ENCODE measurements at places on chromosomes 2 and 18.

DNA sequence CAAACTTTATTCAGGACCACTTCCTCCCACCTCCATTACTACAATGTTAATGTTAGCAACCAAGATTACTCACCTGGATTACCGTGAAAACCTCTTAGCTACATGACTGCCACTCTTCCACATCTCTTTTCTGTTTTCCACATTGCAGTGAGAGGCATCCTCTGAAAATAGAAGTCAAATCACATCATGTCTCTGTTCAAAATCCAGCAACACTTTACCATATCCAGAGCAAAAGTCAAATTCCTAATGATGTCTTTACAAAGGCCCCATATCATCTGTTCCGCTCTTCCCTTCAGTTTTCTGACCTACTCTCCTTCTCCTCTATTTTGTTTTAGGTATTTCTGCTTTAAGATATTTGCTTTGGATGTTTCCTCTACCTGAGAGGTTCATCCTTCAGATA lies 37.5 kb upstream of the DSG1 start:
- DNase-seq, result no peak

DNA sequence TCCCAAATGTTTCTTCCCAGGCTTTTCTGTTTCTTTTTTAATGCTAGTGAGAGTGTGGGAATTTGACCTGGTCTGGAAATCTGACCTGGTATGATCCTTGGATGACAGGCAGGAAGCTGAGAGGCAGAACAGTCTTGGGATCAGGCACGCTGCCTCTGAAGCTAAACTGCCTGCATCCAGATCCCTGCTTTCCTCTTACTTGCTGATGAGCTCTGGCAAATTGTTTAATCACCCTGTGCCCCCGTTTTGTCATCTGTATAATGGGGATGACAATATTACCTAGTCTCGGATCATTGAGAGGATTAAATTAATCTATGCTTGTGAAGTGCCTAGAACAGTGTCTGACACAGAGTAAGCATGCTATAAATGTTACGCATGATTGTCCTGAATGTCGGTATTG lies 3.3 kb downstream of the KLHL23 start:
- no peak for DNase-seq

- DNase-seq, result peak; percentile 51
Measured at GRCh38 chr2:63023444-63023843, 27.2 kb upstream of the OTX1 start.

DNA sequence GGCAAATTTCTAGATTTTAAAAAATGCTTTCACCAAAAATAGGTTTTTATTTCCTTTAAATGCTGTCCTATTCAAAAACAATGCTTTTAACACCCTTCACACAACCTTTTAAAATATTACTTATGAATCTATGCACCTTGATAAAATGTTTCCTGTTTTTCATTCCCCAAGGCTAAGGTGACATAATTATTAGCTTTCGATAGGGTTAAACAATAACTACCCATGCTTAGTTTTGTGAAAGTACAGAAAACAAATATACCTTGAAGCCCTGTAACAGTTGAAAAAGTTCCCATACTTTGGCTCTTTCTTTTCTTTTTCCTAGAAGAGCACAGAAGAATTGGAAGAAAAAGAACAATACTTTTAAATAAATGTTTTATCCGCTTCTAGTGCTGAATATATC lies 54.9 kb upstream of the ITPRID2 start:
- no peak for DNase-seq

GRCh38 chr2:2512931-2513330 lies 181.9 kb upstream of the MYT1L start:
- DNase-seq, result no peak

DNA sequence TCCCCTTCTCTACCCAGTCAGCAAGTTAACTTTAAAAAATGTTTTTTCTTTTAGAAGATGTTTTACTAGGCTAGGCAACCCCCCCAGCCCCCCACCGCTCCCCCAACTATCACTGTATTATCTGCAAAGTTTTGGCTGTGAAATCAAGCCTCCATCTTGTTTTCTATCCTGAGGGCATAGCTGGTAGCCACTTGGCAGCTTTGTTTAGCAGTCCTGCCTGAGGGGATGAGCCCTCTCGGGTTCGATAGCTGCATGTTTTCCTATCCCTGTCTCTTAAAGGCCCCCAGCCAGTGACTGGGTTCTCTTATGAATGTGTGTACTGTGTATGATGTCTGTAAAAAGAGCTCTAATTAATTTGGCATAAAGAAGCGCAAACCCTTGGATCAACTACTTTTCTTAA lies 43.4 kb downstream of the MRO start:
- no peak for DNase-seq

DNA sequence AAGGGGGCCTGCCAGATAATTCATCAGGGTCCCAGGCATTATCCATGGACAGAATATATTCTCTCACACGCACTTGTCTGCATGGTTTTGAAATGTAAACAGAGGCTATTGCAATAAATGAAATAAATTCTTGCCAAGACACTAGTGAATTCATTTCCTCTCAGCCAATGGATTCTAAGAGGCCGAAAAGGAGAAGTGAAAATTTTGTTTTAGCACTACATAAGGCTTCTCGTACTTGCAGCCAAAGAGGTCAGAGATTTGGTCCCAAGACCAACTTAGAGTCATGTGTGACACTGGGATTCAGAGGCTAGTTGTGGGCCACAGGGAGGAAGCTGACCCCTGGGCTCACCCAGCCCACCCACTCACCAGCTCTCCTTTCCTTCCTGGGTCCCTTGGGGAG lies 184.1 kb upstream of the GLI2 start:
- no peak for DNase-seq

- peak; percentile 47 for DNase-seq
Measured at GRCh38 chr18:7789856-7790552, 222.9 kb downstream of the PTPRM start.

DNA sequence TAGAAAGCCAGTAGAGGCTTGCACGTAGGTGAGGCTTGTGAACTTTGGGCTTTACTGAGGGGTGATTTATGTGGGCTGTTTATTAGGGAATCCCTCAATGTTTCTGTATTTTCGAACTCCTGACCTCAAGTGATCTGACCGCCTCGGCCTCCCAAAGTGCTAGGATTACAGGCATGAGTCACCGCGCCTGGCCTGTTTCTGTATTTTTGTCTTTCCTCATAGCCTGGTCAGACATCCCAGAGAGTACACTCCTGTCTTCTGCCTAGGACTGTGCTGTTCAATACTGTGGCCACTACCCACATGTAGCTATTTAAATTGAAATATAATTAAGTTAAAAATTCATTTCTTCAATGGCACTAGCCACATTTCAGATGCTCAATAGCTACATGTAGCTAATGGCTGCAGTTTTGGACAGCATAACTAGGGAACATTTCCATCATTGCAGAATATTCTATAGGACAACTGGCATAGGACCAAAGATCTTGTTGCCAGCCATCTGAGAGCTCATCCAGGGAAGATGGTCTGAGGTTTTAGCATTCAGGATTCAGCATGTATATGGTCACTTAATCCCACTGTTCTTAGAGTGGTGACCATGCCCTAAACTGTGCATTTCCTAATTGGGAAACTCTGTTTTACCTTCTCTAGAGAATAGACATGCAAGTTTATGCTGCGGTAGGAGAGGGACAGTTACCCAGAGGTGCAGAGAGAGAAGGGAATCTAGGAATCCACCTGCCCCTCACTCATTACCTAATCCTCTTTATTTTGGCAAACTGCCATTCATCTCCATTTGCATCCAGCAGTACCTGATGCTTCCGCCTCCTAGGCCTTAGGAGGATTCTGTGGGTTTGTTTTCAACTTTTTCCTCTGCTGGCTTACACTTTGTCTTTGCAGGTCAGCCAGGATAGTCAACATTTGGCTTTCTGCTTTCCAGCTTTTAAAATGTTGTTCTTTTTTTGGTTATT lies 64.4 kb downstream of the LCLAT1 start:
- peak; percentile 28 for DNase-seq

DNA sequence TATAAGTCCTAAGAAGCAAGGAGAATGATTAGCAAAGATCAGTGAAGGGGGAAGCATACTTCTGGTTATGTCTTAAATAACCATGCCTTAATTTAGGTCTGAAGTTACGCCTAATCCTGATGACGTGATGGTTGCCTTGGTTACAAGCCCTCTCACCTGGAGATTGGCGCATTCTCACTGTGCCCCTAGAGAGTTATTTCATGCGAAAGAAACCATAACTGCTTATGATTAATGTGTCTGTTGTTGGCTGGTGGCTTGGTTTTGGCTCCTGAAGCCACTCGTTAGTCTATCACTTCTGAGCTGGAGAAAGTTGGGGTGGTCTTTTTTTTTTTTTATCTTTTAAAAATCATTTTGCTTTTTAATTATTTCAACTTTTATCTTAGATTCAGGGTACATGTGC lies 47.0 kb downstream of the TNFRSF11A start:
- no peak for DNase-seq

DNA sequence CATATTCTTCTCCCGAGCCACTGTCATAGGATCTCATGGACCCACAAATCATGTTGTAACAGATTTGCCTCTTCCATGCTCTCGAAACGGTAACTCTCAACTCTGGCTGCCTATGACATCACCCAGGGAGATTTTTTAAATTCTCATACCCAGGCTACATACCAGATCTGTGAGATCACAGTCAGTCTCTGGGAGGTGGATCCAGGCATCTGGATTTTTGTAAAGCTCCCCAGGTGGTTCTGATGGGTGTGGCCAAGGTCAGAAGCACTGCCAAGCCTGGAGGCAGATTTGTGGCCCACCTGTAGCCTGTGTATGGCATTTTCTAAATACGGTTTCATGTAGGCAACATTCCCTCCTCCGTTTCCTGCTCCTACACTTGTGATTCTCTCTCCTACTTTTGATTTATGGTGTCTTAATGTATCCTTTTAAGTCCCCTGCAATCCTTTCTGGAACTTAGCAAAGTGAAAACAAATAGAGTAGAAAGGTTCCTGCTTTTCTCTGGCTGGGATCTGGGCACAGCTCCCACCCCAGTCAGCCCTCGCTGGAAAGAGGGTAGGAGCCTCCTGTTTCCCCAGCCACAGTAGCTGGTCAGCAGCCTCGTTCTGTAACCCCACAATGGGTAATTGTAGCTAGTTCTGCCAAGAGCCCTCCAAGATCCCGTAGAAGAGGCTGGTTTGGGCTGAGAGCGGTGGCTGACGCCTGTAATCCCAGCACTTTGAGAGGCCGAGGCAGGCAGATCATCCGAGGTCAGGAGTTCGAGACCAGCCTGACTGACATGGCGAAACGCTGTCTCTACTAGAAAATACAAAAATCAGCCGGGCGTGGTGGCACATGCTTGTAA lies 96.2 kb downstream of the KLHL29 start:
- peak; percentile 92 for DNase-seq

- no peak for DNase-seq
Measured at GRCh38 chr2:148926981-148927401, 52.0 kb downstream of the KIF5C start.

DNA sequence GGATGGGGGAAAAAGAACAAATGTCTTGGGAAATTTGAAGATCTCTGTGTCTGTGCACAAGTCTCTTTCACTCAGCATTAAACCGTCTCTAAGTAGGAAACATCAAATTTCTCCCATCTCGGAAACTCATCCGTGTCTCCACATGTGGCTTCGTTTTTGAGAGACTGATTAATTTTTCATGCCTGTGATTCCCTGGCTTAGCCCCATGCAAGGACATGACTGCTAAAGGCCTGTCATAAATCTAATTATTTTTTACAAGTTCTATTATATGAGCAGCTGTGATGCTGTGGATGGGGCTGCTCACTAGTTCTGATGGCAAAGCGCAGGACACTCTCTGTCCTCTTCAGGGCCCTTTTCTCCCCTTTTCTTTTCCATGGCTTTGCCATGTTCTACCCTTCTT lies 129.1 kb downstream of the RGPD3 start:
- no peak for DNase-seq

- DNase-seq, result peak; percentile 44
Measured at GRCh38 chr2:196453613-196454047, 185.9 kb upstream of the CCDC150 start.

- no peak for DNase-seq
Measured at GRCh38 chr2:39875914-39876267, 96.8 kb upstream of the THUMPD2 start.

- no peak for DNase-seq
Measured at GRCh38 chr2:221330436-221330835, 241.7 kb downstream of the EPHA4 start.

- DNase-seq, result no peak
Measured at GRCh38 chr18:49819823-49820671, 6.7 kb upstream of the ACAA2 start.

GRCh38 chr18:32576296-32576916 lies 105.7 kb upstream of the GAREM1 start:
- peak; percentile 11 for DNase-seq

DNA sequence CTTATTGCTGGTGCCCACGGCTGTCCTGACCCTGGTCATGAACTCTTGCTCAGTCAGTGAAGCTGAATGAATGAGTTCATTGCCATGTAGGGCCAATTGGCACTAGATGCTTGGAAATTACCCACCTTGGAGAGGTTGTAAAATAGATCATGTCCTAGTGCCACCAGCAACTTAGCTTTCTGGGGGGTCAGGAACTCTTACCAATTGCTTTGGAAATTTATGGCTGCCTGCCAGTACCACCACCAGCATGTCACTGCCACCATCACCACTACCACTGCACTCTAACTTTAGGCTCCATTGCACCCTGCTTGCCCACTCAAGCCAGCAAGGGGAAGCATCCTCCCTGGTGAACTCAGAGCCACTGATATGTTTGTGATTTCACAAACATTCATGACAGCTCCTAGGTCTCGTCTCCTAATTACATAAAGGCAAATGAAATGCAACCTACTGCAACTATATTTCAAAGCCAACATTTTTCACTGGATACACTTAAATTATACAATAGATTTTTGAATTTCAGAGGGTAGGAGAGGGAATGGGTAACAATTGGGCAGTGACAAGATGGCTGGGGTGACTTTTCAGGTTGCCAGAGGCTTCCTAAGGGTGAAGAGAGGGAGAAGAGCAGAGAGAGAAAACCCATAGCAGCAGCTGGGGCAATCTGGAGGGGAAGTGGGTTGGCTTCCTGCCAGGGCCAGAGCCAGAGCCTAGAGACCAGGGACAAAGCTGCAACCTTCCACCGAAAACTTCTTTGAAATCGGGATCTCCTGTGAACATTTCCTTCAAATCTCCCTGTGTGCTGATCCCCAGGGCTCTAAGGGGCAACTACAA lies 3.5 kb upstream of the EMILIN1 start:
- no peak for DNase-seq

- DNase-seq, result peak; percentile 39
Measured at GRCh38 chr2:172361360-172361759, 66.0 kb upstream of the ITGA6 start.

DNA sequence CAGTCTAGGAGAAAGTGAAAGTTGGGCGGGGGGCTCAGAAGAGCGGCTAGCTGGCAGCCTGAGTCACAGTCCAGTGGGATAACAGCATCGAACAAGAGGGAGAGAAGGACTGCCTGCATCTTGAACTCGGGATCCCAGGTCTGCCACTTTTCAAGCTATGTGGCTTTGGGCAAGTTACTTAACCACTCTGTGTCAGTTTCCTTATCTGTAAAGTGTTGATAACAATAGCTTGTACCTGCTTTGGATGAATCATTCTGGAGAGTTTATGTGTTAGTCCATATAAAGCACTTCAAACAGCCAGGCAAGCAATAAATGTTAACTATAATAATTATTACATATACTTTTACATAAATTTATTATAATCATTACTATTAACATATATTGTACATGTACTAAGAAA lies 4.6 kb downstream of the DYSF start:
- DNase-seq, result no peak
